8988T (cell line): ENCODE measurements at places on chromosomes 12 and 14.

DNA sequence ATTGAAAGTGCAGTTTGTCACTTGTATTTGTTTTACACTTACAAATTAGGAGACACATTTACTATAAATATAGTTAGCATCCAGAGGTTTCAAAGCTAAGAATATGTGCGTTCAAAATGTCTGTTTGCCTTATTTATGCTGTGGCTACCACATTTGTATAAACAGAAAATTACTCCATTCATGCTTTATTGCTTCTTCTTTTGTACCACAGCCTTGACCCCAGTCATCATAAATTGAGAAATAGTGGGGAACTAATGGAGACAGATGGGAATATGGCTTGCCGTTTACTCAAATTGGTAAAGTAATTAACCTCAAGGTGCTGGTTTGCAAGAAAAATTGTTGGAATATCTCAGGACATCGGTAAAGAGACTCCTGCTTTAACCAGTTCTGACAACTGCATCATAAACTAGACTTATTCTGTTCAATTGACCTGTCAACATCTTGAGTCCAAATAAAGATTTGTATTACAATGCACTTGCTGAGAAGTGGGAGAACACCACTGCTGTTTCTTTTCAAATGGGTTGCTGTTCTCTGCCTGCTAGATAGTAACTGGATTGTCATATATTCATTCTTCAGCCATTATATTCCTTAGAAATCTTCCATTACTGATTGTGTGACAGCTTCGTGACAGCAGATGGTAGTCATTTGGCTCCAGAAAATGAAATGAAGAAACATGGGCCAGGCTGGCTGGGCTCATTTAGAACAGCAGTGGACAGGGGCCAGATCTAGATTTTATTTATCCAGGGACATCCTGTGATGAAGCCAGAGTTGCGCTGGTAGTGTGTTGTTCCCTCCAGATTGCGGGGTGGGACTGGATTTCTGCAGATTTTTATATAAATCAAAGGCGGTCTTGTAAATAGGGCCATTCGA is 354.4 kb downstream of the EGLN3 start:
- no peak for DNase-seq

DNA sequence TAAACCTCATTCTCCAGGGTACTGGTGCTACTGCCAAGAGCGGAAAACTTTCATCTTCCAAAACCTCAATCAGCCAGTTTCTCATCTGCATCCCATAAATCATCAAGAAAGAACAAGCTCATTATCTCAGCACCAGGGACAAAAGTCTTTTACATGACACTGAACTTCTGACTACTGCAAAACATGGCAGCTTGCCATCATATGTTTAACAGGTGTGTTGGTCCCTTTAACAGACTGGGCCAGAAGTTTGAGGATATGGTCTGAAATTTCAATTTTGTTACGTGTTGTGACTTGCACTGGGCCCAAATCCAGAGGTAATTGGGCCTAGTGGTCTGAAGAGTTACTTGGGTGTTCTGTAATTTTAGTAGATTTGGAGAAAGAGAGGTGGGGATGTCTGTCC is 305.4 kb upstream of the SEL1L start:
- DNase-seq: no peak

DNA sequence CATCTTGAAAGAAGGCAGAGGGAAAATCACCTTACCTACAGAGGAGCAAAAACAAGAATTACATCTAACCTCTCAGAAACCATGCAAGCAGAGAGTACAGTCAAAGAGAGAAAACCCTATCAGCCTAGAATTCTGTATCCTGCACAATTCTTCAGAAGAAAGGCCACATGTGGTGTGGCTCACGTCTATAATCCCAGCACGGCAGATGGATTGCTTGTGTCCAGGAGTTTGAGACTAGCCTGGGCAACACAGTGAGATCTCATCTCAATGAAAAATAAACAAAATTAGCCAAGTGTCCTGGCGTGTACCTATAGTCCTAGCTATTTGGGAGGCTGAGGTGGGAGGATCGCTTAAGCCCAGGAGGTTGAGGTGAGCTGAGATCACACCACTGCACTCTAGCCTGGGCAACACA is 48.2 kb downstream of the ATF7 start:
- DNase-seq: no peak

DNA sequence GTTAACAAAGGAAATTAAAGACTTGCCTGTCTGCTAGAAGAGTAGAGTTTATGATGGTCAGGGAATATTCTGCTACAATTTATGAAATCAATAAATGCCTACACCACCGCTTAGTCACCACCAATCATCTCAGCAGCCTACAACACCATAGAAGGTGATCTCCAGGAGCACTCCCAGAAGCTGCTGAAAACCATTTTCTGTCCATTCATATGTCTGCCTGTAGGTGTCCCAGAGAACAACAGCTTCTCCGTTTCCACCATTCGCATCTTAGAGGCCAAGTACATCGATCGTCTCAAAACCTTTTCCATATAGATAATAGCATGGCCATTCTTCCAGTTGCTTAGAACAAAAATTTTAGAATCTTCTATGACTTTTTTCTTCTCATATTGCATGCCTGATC is 303.4 kb downstream of the KCNC2 start:
- no peak for DNase-seq

GRCh38 chr14:99587460-99588278 is 16.3 kb downstream of the CCDC85C start:
- no peak for DNase-seq

GRCh38 chr12:98911396-98911795 is 266.3 kb downstream of the APAF1 start:
- no peak for DNase-seq

- DNase-seq: peak; percentile 26
Observed at GRCh38 chr12:57726884-57727757, 11.4 kb downstream of the AGAP2 start.

- DNase-seq: no peak
Observed at GRCh38 chr12:119713551-119714031, 45.7 kb downstream of the PRKAB1 start.

DNA sequence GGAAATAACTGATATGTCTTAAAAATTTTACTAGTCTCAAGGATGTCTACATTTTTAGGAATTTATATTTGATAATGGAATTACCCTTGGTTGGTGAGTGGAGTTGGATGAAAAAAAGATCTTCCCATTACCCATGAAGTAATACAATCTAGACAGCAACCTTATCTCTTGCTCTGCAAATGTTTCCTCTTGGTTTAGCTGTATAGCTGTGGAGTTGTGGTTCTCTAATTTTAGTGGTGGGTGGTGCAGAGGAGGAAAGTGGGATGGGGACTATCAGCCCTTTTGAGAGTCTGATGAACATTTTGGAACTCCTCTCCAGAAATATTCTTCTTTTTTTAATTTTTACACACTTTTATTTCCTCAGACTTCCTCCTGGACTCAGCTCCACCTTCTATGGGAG is 17.1 kb downstream of the SPX start:
- DNase-seq: no peak

GRCh38 chr12:10393291-10393690 is 3.5 kb upstream of the KLRK1 start:
- no peak for DNase-seq

DNA sequence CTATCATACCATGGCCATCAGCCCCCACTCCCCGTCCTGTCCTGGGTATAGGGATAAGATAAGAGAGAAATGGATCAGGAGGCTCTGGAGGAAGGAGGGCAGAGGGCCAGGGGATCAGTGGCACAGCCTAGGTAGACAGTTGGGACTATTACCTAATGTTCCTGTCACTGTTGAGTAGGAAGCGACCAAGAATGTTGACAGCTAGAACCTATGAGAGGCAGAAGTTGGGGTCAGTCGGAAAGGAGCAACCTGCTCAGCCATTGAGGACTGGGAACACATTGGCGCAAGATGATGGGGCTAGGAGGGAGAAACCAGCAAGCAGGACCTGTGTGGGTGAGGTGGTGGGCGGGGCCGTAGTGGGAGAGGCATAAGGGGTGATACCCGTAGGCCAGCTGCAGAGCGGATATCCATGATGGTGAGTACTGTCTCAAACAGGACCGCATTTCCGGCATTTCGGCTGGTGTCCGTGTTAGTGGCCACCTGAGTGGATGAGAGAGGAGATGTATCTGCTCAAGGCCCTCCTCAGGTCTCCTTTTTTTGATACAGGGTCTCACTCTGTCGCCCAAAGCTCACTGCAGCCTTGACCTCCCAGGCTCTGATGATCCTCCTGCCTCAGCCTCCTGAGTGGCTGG is 3.3 kb downstream of the AP1G2 start:
- no peak for DNase-seq

DNA sequence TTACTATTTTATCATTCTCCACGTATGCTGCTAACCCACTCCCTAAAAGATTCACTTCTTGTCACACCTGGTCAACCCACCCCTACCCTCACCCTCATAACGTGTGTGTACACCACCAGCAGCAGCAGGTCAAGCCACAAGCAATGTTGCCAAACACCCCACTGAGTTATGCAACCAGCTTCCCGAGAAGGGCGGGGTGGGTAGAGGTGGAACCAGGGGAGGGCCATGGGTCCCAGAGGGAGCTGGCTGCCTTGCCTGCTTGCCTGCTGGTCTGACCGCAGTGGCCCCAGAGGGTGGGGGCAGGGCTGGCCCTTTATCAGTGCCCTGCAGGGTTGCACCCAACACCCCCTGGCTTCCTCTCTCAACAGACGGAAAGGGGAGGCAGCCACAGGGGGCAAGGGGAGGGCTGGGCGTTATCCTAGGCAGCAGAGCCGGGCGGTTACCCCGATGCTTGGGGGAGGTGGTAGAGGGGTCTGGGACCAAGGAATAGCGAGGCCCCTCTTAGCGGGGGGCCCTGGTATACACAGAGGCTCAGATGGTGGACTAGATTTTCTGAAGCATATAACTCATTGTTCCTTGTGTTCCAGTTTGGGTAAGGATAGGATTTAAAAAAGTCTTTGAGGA is 3.5 kb upstream of the NFE2 start:
- DNase-seq: no peak
